Aorta (tissue), 5 donors: ENCODE measurements at places on chromosomes 4 and X.

- no peak for DNase-seq
Measured at GRCh38 chr4:62871078-62871477, 1538.2 kb downstream of the TECRL start.

DNA sequence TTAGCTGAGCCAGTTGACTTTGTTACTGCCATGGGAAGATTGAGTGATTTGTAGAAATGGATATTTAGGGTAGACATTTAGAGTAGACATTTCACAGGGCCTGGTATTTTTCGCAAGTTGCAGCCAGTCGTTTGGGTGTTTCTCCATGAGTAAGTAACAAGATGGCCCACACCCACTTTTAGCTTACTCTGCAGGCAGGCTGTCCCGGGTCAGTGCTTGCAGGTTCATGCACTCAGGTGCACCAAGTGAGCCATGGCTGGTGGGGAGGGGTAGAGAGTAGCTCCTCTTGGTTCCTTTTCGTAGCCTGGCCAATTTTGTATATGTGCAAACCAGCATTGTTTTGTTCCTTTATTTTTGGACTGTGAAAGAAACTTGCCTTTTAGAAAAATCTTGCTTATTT is 145.6 kb downstream of the POLA1 start:
- DNase-seq, result no peak

- DNase-seq, result no peak
Measured at GRCh38 chrX:74187211-74187610, 116.8 kb upstream of the ZCCHC13 start.

DNA sequence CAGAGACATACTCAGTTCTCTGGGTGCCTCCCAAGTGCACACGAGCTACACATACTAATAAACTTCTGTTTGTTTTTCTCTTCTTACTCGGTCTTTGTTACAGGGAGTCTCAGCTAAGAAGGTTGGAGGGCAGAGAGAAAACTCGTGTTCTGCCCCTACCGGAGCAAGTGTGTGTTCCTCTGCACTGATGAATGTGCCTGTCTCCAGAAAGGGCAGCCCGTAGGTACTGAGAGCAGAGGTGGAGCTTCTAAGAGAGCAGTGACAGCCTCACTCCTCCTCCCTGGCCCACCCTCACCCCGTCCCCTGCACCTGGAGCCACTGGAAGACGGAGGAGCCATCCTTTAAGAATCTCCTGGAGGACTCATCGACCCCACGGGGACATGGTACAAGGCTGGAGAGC is 67.6 kb downstream of the MTNR1A start:
- DNase-seq, result no peak

DNA sequence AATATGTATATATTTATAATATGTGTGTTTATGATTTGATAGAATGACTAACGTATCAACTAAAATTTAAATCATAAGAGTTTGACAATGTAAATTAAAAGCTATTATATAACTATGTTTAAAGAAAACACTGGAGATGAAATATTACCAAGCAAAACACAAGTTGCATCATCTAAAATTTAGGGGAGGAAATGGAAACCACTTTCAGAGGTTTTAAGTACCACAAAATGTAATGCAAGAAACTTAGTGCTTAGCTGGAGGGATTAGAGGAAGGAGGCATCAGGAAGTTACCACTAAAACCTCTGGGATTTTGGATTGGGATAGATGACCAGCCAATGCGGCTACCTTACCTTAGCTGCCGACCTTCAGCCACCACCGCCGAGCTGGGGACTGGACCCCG is 1192.1 kb upstream of the PRKX start:
- no peak for DNase-seq

- DNase-seq, result no peak
Measured at GRCh38 chr4:68369142-68369805, 19.4 kb upstream of the YTHDC1 start.

- DNase-seq, result no peak
Measured at GRCh38 chrX:100710816-100711215, 21.1 kb downstream of the SYTL4 start.
